ENCODE measurements at places on chromosomes 13 and 19.
A peak's percentile ranks its signal among the peaks of the same experiment; 100 is the strongest.

DNA sequence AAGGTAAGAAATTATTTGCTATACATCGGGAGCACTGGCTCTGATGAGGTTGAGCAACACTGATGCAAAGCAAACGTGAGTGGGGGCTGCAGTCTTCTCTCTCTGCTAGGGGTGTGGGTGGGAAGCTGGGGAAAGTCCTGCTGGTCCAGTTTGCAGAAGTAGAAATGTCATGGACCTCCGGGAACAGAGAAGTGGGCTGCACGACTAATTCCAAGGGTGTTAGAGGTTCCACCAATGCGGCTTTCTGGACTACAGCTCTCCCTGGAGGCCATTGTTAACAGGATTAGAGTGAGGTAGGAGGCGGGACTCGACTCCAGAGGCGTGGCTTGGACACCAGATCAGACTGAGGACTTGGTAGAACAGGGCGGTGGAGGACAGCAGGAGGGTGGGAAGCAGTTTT lies 5.7 kb upstream of the FBXO27 start:
- DNase-seq = peak; percentile 32

DNA sequence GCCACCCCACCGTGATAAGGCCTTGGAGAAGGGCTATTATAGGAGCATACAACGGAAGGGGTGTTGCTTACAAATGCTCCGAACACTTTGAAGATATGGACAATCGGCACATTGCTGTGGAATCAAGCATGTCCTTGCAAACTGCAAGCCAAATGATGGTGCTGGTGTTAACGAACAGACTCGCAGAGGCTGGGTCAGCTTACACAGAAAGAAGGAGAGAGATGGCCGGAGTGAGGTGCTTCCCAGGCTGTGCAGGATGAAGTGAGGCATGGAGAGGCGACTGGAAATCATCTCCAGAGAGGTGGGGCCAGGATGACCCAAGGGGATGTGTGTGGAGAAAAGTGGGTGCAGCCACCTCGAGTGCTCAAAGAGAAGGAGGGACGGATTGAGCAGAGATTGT lies 42.2 kb downstream of the HSPH1 start:
- no peak for DNase-seq

- no peak for DNase-seq
These were observed 13.2 kb downstream of the GPX4 start for GRCh38 chr19:1116726-1117581.

GRCh38 chr19:47135156-47135555 lies 4.5 kb downstream of the SAE1 start:
- DNase-seq = no peak

DNA sequence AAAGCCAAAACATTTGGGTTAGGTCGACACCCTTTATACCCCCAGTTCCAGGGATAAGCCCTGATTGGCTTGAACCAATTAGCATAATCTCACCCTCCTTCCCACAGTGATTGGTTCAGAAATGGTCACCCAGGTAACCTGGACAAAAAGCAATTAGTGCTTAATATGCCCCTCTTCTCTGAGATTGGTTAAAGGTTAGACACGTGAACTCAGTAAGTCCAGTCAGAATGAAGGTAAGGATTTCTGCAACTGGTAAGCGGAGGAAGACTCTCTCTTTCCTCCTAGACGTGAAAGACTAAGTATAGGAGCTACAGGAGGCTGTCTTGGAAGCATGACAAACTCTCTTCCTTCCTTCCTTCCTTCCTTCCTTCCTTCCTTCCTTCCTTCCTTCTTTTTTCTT lies 1.3 kb upstream of the PNMA8C start:
- no peak for DNase-seq
